Daoy (cell line): ENCODE measurements at places on chromosomes 13 and 19. TPM values are rescaled to one million over a fixed set of nuclear protein-coding genes. Genes with fewer than 3 reads are reported as not detected.

DHDH gene
- total RNA-seq = not detected in 2 replicates

PABPC3 gene
- total RNA-seq = 0.63 TPM in 1 of 2 replicates, not detected in the other

KIR3DL1 gene
- not detected in 2 replicates for total RNA-seq

COMP gene
- total RNA-seq = not detected in 2 replicates

TJP3 gene
- total RNA-seq = 0.03 TPM in 1 of 2 replicates, not detected in the other

SLC10A2 gene
- not detected in 2 replicates for total RNA-seq

ZNF135 gene
- 0.40 and 0.86 TPM in 2 replicates for total RNA-seq

HS6ST3 gene
- total RNA-seq = 1.6 and 1.7 TPM in 2 replicates

TTC9B gene
- not detected in 2 replicates for total RNA-seq

CRX gene
- not detected in 2 replicates for total RNA-seq

AP1M2 gene
- total RNA-seq = 2.7 and 12.2 TPM in 2 replicates

CATSPERD gene
- total RNA-seq = not detected in 2 replicates

KIR3DL2 gene
- not detected in 2 replicates for total RNA-seq

C13orf42 gene
- not detected in 2 replicates for total RNA-seq

PSG2 gene
- not detected in 2 replicates for total RNA-seq

CYP4F12 gene
- total RNA-seq = 0.29 and 0.51 TPM in 2 replicates

RFPL4A gene
- total RNA-seq = 64.2 and 89.1 TPM in 2 replicates

CEACAM6 gene
- total RNA-seq = not detected in 2 replicates

ZNF728 gene
- 0.46 and 1.0 TPM in 2 replicates for total RNA-seq

CGB2 gene
- total RNA-seq = 2.2 TPM in 1 of 2 replicates, not detected in the other

GRK1 gene
- total RNA-seq = not detected in 2 replicates

CCDC122 gene
- total RNA-seq = 3.3 and 6.0 TPM in 2 replicates

FPR3 gene
- total RNA-seq = not detected in 2 replicates

ZNF154 gene
- total RNA-seq = not detected in 2 replicates

MAG gene
- not detected in 2 replicates for total RNA-seq
